ENCODE measurements at places on chromosomes 4 and X.
A peak's percentile ranks its signal among the peaks of the same experiment; 100 is the strongest.

GRCh38 chr4:19999775-20000414 lies 251.8 kb upstream of the SLIT2 start:
- no peak for DNase-seq

GRCh38 chrX:148658115-148658730 lies 157.8 kb downstream of the AFF2 start:
- DNase-seq: no peak

- DNase-seq: no peak
Observed at GRCh38 chr4:163173713-163174112, 7.0 kb upstream of the NAF1 start.

- DNase-seq: no peak
Observed at GRCh38 chrX:154027022-154027402, 7.3 kb upstream of the IRAK1 start.

GRCh38 chr4:22510750-22511149 lies 5.1 kb downstream of the ADGRA3 start:
- no peak for DNase-seq

GRCh38 chr4:101145021-101145420 lies 202.3 kb downstream of the PPP3CA start:
- no peak for DNase-seq

DNA sequence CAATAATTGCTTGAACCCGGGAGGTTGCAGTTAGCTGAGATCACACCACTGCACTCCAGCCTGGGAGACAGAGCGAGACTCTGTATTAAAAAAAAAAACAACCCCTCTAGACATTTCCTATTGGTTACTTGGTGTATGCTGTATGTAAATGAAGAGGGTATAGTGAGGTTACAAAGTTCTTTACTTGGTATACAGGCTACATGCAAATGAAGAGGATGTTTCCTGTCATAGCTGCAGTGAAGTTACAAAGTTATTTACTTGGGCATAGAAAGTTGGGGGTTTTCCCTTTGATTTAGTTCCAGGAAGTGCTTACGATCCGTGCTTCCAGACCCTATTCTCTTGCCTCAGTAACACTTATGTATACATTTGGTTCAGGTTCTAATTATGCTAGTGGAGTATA lies 38.4 kb upstream of the CLNK start:
- no peak for DNase-seq

- DNase-seq: no peak
Observed at GRCh38 chrX:42149281-42149680, 225.9 kb upstream of the CASK start.

DNA sequence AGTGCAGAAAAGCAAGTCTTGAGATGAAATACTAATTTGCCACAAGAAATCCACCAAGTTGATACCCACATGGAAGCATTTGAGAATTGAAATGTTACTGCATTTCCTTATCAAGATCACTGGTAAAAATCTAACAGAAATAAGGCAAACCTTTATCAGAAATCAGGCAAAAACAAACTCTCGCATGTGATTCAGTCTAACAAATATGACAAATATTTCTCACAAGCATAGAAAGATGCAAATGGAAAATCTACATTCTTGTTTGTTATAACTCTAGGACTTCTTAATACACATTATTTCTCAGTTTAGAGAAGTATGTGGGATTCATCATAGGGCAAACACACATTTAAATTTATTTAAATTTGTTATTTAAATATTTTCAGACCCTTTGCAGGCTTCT lies 52.9 kb downstream of the TXK start:
- DNase-seq: no peak

DNA sequence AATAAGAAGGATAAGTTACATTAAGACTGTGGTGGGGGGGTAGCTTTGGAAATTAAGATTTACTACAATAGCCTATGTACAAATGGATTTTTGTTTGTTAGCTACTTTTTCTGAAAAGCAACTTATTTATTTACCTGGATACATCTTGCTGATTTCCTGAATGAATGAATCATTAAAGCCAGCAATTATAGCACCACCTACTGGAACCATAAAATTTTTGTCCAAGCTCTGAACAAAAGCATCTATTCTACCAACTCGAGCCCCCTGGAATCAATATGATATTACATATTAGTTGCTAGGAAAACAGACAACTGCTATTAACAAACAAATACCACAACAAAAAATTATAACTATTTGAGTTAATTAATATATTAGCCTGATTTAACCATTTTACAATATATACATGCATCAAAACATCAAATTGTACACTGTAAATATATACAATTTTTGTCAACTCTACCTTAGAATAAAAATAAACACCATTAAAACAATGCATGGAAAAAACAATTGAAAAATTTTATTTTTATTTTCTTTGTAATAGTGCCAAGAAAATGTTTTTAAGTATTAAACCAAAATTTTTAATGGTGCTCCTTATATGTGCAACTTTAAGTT lies 15.3 kb downstream of the SEPSECS start:
- DNase-seq: no peak

DNA sequence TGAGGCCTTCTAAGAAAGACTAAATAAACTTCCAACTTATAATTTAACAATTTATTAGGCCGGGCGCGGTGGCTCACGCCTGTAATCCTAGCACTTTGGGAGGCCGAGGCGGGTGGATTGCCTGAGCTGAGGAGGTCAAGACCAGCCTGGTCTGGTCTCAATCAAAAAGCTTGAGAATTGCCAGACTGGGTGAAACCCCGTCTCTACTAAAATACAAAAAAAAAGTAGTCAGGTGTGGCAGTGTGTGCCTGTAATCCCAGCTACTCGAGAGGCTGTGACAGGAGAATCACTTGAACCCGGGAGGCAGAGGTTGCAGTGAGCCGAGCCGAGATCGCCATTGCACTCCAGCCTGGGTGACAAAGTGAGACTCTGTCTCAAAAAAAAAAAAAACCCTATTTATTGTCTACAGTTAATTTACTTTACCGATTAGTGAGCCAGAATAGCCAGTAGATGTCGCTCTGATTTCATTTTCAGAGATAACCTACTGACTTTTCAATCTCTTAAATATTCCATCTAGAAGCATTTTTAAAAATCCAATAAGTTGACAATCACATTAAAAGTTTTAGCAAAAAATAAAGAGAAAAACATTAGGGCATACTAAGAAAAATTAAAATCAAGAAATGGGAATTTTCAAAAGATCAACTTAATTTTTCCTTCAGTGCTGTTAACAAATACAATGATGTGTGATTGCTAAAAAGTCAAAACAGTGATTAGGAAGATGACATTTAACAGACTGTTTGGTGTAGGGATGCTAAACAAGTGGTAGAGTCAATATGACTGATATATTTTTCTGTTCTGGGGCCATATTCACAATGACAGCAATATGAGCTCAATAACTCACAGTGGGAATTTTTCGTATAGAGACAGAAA lies 4.3 kb upstream of the SHROOM3 start:
- DNase-seq: peak; percentile 34

GRCh38 chr4:41000356-41000755 lies 214.0 kb downstream of the APBB2 start:
- DNase-seq: no peak

GRCh38 chr4:169220447-169220846 lies 50.3 kb downstream of the SH3RF1 start:
- DNase-seq: no peak

DNA sequence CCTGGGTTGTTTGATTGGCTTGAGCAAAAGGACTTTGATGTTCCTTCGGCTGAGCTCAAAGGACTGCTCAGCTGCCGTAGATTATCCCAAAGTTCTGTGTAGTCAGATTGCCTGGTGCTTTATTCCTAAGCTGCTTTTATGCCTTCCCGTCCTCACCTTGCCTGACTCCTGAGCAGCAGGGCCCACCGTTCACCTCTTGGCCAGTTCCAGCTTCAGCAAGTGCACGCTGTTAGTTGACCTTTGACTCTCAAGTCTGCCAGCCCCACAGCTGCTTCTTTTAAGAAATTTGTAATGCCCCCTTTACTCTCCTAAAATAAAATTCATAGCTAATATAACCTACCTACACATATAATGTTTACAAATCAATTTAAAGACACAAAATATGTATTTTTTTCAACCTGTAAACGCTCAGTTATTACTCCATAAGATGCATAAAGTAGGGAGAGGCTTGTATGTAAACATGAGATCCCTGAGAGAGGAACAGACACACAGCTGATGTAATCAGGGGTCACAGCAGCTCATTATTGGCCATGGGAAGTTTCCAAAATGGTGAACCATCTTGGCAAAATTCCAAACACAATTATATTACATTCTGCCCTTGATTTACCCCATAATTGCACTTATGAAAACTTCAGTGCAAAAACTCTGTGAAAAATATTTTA lies 28.6 kb downstream of the UCHL1 start:
- no peak for DNase-seq

- no peak for DNase-seq
Observed at GRCh38 chrX:48903290-48903689, 5.6 kb downstream of the PQBP1 start.

DNA sequence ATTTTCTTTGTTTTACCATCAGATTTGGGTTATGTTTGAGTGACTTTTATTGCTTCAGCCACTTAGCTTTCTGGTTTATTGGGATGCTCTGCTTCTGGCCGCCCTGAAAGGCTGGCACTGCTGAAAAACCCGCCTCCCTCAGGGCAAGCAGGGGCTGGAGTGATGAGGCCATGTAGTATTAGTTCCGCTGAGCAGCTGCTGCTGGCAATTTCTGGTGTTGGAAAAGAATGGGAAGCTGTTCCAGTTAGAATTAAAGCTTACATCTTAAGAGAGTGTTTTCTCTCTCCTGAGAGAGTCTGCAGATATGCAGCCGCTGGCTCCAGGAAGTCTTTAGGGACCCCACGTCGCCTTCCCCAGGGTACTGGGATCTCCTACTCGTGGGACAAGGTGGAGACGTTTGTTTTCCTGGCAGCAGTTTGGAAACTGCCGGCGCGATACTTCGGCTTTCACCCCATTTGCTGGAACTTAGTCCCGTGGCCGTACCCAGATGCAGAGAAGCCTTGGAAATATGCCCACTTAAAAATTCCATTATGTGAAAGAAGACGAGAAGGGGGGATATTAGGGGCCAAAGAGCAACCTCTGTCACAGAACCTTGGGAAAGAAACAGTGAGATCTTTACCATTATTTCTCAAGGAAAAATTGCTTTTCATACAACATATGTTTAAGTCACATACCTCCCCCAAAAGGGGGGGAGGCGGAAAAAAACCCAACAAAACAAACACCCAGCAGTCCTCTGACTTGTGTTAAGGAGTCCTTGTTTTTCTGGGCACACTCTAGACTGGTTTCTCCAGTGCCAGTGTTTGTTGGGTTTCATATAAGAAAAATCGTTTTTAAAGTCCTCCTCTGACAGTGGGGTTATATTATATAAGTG lies 72.6 kb downstream of the TMEM131L start:
- no peak for DNase-seq

DNA sequence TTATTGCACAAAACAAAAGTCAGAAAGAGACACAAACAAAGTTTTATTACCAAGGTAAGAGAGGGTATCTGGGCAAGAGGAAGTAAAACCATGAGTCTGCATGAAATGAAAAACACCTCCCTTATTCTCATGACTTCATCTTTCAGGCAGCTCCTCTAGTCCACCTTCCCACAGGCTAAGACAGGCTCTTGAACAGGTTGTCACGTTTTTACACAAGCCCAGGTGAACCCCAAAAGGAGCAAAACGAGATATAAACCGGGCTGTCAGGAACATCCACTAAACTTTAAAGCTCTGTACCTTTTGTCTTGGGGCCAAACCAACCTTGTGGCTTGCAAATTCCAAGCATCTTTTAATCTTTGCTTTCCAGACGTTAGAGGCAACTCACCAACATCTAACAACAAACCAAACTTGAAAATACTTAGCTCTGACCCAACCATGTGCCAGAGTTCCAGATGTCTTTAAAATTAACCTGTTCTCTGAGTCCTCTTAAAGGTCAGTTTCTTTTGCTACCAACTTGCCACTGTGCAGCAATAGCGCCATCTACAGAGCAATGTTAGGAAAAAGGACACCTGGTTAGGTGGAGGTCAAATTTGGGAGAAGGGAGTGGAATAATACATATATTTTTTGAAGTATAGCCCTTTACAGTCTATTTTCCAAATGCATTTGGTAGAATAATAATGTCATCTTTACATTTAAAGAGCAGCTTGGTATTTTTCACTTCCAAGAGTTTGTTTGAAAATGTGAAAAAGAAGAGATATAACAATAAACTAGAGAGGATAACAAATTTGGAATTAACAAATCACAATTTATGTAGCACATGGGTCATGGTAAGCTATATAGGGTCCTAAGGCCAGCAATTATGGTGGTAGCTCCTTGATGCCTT lies 73.1 kb downstream of the QRFPR start:
- peak; percentile 3 for DNase-seq

DNA sequence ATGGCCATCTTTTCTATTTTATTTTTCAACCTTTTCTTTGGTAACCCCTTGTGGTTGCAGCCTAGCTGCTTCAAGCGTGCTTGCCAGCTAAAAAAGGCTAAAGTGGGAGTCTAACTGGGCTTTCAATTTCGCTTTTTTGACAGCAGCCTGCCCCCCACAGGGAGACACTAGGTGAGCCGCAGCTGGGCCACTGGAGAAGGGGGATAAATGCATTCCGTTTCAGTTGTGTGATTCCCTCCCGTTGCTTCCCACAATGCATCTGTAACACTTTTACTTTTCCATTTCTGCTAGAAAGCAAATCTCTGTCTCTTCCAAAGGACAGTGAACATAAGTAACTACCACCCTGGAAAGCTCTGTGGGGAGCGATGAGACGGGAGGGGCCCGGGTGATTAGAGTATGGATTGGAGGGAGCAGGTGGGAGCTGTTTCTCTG lies 86.3 kb upstream of the RAPGEF2 start:
- DNase-seq: no peak

DNA sequence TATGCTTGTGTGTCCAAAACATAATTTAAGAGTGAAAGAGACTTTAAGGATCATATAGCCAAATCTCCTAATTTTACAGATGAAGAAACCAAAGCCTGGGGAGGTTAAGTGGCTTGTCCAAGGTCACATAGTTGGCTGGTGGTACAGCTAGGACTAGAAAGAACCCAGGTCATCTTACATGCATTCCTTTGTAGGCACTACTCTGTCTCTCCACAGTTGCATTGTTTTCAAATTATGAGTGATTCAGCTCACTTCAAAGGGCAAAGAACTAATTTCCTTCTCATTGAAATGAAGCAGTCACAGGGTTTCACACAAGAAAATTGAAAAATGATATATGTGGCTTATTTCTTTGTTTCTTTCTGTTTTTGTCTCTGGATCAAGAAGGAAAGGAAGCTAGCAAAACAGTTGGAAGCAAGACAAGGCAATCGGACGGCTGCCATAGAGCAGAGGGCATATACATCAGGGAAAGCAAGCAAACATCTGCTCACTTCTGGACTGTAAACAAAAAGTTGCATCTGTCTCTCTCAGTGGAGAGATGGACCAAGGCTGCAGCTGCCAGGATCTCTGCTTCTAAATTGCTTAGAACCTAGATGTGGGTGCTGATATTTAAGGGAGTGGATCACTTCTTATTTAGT lies 107.5 kb upstream of the AMOT start:
- no peak for DNase-seq

- DNase-seq: no peak
Observed at GRCh38 chr4:71593311-71593710, 190.6 kb downstream of the GC start.

Data from SHP77 (cell line).